ENCODE measurements at places on chromosomes 6 and 20.
A peak's percentile ranks its signal among the peaks of the same experiment; 100 is the strongest.

DNA sequence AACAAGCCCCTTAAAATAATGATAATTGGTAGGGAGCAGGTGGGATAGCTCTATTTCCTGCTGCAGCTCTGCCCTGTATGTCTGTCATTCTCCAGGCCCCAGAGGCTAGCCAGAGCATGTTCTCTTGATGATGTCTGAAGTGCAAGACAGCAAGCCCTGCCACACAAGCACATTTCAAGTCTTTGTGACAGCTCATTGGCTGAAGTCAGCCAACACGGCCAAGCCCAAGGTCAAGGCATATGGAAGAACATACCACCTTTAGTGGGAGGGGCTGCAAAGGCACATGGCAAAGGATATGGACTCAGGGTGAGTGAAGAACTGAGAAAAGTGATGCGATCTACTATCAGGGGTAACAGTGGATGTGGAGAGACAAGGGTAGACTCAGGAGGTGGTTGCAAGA, 116.1 kb downstream of the PRND start:
- DNase-seq, result no peak

- no peak for DNase-seq
Measured at GRCh38 chr6:16948396-16948795, 153.5 kb upstream of the STMND1 start.

- no peak for DNase-seq
Measured at GRCh38 chr6:76790881-76791280, 672.4 kb downstream of the HTR1B start.

- peak; percentile 43 for DNase-seq
Measured at GRCh38 chr6:17281497-17282481, 628 bp downstream of the RBM24 start.

DNA sequence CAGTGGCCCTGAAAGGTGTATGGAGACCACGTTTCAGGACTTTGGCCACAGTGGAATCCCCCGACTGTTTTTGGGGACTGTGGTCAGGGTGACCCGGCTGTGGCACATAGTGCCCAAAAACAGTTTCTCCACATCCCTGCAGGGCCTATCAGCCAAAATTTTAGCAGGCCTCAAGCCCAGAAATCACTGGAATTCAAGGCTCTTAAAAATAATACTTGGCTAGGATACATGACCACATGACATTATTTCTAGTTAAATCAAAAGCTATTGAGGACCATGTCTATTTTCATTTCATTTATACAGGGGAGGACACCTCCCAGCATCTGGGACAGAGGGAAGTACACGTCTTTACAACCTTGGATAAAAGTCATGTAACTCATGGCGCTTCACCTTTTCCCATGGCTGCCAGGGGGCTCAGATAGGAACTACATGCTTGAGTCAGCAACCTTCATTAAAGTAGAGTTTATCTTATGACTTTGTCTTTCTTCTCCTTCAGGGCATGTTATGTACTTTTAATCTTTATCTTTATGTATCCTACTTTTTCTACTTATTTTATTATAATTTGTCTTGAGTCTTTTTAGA, 70.8 kb upstream of the CD93 start:
- DNase-seq, result no peak

DNA sequence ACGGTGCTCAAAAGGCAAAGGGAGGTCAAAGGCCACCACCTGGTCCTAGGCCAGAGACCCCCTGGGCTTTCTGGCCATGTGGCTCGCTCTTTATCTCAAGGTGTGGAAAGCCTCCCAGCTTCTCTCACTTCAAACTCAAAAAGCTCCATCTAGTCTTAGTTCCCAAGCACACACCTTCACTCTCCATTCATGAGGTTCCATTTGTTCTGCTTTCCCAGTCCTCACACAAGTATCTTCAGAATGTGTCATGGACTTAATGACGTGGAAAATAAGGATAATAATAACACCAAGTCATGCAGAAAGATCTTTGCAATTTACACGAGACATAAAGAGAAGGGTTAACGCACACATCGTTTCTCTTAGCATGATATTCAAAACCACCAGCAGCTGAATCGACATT, 219.3 kb downstream of the GMDS start:
- no peak for DNase-seq

DNA sequence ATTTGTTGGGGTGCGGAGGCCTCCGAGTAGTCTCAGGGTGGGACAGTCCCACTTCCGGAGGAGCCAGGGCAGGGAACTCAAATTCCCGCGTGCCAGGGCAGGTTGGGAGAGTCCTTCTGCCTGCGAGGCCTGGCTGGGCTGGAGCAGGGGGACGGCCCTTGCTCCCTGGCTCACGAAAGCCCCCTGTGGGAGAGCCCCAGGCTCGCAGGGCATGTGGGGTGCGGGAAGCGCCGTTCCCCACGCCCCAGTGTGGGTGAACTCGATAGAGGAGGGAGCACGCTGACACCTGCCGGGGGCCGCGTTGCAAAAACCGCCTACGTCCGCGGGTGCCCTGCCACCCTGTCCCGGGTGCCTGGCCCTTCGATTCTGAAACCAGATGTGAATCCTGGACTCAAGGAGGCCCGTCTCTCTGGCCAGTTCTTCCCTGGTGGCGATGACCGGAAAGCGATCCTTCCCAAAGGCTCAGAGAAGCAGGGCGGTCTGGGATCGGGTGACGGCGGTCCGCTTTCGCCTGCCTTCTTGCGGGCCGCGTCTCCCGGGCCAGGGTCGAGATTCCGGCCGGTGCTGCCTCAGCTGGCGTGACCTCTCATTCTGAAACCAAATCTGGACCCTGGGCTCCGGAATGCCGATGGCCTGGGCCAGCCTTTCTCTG, 1846.5 kb upstream of the DEFB115 start:
- DNase-seq, result no peak

- no peak for DNase-seq
Measured at GRCh38 chr6:45881705-45882467, 133.8 kb downstream of the CLIC5 start.

DNA sequence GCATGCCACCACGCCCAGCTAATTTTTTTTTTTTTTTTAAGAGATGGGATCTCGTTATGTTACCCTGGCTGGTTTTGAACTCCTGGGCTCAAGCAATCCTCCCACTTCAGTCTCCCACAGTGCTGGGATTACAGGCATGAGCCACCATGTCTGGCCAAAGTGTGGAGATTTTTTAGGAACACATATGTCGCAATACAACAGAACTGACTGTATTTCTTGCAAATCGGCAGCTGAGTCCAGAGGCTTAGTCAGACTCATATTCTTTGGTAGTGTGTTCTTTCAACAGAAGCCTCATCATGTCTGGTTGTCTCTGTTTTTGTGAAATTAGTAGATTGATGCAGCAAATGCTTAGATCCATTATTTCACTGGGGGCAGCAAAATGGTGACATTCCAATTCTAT, 23.9 kb upstream of the CD164 start:
- no peak for DNase-seq

- DNase-seq, result no peak
Measured at GRCh38 chr6:166567107-166567506, 19.4 kb downstream of the RAMACL start.

DNA sequence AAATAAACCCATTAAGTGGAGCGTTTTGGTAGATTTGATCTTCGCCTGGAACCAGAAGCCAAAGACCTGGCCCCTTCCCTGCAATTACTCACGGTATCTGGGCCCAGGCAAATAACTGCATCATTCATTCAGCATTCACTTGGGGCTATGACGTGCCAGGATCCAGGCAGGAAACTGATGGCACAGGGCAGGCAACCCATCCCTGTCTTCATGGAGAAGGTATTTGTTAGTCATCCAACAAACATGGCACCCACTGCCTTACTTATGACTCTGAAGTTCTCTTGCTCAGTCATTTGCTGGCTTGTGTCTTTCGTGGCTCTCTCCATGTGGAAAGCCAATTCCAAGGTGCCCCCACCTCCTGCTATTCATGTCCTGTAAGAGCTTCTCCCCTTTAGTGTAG, 232.4 kb downstream of the BMP7 start:
- no peak for DNase-seq

- DNase-seq, result no peak
Measured at GRCh38 chr6:158843751-158844683, 24.8 kb upstream of the EZR start.

GRCh38 chr6:83708970-83709747, at the start of gene SNAP91:
Gene SNAP91, minus strand, starts transcription at chr6:83709101. Its CDS starts 1,174 bp downstream, at chr6:83707927.
- DNase-seq, result peak; percentile 86

- no peak for DNase-seq
Measured at GRCh38 chr20:40676491-40677269, 12.4 kb downstream of the MAFB start.
